SK-N-SH (cell line): ENCODE measurements at places on chromosomes 7 and 10.
A peak's percentile ranks its signal among the peaks of the same experiment; 100 is the strongest.

- H3K27me3 ChIP-seq = no peaks in the 10 kb centered on the region
- H3K4me1 ChIP-seq = no peaks in the 10 kb centered on the region
- no peaks in the 10 kb centered on the region for H3K36me3 ChIP-seq
- no peak overlapping the region for H3K4me3 ChIP-seq
- H3K27ac ChIP-seq = no peak overlapping the region
Measured at GRCh38 chr7:92882760-92883159, 46.4 kb upstream of the CDK6 start.

GRCh38 chr7:105805447-105806019 lies 70.9 kb downstream of the ATXN7L1 start:
- H3K4me1 ChIP-seq = no peaks in the 10 kb centered on the region; the same call in 1 of the 2 replicates
- H3K27ac ChIP-seq = no peak overlapping the region
- H3K27me3 ChIP-seq = no peaks in the 10 kb centered on the region

DNA sequence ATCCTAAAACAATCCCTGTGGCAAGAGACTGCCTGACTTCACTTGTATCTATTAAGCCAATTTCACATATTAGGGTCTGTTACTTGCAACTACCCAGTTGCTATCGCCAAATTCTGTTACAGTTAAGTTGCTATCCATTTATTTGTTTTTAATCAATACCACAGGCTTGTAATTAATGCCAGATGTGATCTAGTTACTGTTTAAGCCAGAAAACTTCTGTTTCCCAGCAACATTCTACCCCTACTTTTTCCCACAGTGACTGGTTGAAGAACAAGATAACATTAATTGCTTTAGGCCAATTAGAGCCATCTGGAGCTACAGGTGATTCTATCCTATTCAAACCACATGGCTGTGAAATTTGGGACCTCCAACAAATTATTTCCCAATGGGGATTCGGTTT lies 131.3 kb downstream of the ALOX5 start:
- peak; percentile 60 for DNase-seq
- no peaks in the 10 kb centered on the region for H3K36me3 ChIP-seq
- no peaks in the 10 kb centered on the region for H3K27me3 ChIP-seq
- 0 out of 2 replicates have a peak overlapping the region, but pooled peaks have one; percentile 11 for H3K27ac ChIP-seq

DNA sequence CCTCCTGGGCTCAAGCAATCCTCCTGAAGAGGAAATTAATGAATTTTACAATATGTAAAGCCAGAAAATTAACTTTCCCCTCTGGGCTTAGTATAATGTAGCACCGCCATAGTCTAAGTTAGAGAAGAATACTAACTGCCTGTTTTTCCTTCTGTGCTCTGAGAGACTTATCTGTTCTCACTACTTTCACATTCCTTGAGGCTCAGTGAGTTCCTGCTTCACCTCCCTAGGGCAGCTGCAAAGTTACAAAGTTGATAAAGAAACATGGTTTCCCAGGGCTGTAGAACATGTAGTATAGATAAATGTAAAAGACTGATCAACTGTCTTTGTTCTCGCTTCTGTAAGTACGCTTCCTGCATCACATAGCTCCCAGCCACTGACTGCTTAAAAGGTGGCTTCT lies 16.0 kb upstream of the OLAH start:
- H3K4me1 ChIP-seq = no peaks in the 10 kb centered on the region
- no peak for DNase-seq
- no peak overlapping the region for H3K27ac ChIP-seq
- H3K36me3 ChIP-seq = no peaks in the 10 kb centered on the region
- H3K4me3 ChIP-seq = no peak overlapping the region
- no peaks in the 10 kb centered on the region for H3K27me3 ChIP-seq

DNA sequence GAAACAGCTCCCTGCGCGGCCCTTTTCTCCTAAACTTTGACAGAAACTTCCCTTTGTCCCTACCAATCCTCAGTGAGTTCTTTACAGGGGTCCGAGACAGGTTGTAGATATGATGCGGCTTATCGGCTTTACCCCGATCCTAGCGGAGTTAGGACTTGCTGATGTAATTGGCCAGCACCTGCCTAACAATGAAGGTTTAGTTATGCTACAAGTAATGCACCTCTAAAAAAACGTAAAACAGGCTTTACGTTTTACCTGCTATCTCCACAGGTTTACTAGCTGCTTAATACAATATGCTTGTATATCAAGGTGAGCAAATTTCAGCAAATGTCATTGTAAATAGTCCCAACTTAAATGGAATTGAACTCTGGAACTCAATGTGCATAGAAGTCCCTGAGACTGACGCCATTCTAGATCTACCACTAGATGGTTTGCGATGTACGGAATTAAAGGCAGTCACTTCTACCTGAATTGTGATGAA lies 697 bp upstream of the SNX13 start:
- peaks cover 3% of the 10 kb centered on the region for H3K36me3 ChIP-seq
- peaks cover 12% of the 10 kb centered on the region; the same call in 1 of the 2 replicates for H3K4me1 ChIP-seq
- H3K27ac ChIP-seq = peak overlapping the region; percentile 85
- peak; percentile 16 for DNase-seq
- peak overlapping the region; percentile 100 for H3K4me3 ChIP-seq

DNA sequence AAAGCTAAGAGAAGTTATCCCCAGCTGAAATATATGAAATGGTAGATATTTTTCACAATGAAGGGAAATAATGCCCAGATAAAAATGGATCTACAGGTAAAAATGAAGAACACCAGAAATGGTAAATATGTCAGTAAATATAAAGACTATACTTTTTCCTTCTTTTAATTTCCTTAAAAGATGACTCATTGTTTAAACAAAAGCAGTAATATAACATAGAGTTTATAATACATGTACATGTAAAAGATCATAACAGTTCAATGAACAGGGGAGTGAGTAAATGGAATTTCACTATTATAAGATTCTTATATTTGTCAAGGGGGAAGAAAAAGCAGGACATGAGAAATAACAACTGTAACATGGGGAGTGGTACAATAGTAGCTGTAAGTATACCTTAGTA lies 7.4 kb downstream of the POT1 start:
- H3K4me3 ChIP-seq = no peak overlapping the region
- H3K27ac ChIP-seq = no peak overlapping the region
